Activated gamma-delta T cell treated with anti-CD3 and anti-CD28 coated beads, Interleukin-2, amount 50 U/mL, for 16 hours (primary cell): ENCODE measurements at places on chromosomes 2 and 18.

- no peak for DNase-seq
These were observed 53.2 kb upstream of the GPR45 start for GRCh38 chr2:105188343-105188742.

DNA sequence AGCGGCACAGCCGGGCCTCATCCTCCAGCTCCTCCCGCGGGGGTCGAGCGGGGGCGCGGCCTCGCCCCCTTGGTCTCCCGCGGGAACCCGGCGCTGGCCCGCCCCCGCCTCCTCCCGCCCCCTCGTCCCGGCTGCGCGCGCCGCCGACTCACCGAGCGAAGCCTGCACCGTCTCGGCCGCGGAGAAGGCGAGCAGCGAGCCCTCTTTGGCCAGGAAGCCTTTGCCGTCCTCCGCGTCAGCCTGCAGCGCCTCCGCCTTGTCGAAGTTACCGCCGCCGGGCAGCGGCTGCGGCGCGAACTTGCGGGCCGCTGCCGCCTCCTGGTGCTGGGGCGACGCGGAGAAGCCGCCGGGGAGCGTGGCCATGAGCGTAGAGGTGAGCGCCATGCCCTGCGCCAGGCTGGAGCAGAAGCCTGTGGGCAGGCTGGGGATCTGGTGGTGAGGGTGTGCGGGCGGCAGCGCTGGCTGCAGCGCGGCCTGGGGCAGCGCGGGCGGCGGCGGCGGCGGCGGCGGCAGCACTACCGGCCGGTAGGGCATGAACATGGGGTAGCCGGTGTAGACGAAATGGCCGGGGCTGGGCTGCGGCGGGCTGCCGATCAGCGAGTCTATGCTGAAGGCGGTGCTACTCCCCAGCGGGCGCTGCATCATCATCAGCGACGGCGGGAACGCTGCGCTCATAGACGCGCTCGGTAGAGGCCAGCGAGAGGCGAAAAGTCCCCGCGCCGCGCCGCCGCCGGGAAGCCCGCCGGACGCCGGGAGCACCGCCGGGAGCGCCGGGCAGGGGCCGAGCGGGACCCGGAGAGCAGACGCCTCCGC lies 683 bp downstream of the GBX2 start:
- no peak for DNase-seq

DNA sequence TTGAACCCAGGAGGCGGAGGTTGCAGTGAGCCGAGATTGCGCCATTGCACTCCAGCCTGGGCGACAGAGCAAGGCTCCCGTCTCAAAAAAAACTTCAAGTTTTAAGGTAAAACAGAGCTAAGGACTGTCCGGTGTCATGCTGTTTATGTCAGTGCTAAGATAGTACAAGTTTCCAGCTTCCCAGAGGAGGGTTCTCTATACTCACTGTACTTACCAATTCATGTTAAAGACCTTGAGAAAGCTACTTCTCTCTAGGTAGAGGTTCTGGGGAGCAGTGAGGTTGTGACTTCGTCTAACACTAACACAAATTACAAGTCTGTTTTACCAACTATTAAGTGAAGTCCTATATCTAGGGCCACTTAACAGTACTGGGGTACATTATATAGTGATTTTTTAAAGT lies 18.8 kb downstream of the METTL21A start:
- DNase-seq: no peak

DNA sequence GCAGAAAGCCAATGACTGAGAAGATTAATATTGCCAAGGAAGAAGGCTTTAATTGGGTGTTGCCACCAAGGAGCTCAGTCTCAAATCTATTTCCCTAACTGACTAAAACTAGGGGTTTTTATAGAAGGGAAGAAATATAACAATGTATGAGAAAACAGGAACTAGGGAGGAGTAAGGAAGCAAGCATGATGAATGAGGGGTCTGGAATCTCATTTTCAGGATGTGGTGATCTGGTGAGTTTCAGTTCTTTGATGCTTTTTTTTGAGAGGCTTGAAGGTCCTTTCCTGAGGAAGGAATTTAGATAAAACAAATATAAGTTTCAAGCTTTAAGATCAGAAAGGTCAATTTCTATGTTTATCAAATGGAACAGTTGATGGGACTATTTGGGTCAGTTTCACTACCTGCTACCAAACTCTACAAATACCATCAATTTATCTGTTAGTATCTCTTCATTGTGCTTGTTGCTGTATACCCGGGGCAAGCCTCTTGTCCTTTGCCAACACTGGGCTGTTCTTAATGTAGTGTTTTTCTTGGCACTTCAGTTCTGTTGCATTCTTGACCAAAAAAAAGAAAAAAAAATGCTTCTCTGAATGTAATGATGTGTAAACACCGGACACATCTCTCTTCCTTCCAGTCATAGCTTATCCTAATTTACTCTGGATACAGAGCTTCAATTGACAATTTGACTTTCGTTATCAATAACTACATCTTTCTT lies 357.0 kb downstream of the GALNT13 start:
- no peak for DNase-seq

DNA sequence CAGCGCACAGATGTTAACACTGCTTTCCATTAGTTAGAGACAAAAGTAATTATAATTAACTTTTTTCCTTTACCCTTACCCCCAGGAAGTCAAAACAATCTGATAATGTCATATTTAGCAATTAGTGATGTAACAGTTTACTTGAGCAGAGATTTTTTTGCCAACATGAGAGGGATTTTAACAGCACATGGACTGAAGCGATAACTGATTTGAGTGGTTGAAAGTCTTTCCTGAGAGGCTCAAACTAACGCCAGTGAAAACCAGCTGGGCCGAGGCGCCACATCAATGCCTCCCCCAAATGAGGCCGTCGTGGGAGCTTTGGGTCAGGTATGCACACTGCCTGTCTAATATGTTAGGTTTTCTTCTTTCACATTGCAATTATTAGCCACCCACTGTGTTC lies 469.9 kb upstream of the SMIM21 start:
- no peak for DNase-seq

DNA sequence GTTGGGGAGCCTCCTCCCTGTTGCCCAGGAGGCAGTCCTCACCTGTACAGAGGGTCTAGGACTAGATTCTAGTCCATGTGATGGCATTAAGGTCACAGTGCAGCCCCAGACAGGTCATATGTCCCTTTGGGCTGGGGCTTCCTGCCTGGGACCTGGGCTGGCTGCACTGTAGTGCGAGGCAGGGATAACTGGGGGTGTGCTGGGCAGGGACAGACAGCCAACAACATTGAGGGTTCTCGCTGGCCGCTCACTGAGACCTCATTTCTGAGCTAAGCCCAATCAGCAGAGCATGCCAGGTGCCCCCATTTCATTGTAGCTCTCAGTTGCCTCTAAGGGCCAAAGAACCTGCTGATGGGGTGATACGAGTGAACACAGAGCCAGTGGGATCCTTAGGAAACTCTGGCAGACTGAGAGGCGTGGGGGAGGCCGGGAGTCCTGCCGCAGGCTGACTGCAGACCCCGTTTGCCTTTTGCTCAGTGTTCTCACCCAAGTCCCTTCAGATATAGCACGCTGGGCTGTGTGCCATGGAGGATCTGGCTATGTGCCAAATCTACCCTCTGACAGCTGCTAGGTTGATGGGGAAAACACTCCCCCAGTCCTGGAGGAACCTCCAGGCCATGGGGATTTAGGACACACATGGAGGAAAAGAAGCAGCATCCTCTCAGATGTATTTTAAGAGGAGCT lies 51.9 kb downstream of the DYSF start:
- DNase-seq: no peak

- DNase-seq: no peak
These were observed 184.2 kb downstream of the TMEM247 start for GRCh38 chr2:46663614-46664013.

- DNase-seq: no peak
These were observed 9.5 kb downstream of the ZEB2 start for GRCh38 chr2:144510294-144510991.

DNA sequence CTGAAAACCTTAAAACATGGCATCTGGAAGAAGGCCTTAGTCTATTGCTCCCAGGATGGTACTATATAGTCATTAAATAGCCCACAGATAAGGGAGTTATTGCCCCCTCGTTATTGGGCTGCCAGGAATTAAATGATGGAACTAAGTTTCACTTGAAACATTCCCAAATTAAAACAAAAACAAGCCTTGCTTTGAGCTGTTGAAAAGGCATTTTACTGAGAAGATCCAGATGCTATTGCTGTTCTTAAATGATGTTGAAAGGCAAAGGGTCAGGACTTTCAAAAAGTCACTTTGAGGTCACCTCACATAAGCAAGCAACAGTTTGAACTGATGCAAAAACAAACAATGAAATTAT lies 2.0 kb upstream of the AMMECR1L start:
- DNase-seq: no peak
